ENCODE measurements at places on chromosomes 12 and 14. TPM values are rescaled to one million over a fixed set of nuclear protein-coding genes. Genes with fewer than 3 reads are reported as not detected.

SYNDIG1L gene
- not detected for polyA plus RNA-seq

SUPT16H gene
- 90.5 TPM for polyA plus RNA-seq

GPR68 gene
- 5.8 TPM for polyA plus RNA-seq

ERP27 gene
- polyA plus RNA-seq = not detected

MYH6 gene
- polyA plus RNA-seq = not detected

BEST3 gene
- polyA plus RNA-seq = not detected

PTPN21 gene
- polyA plus RNA-seq = 0.62 TPM

RASSF9 gene
- not detected for polyA plus RNA-seq

KRT71 gene
- not detected for polyA plus RNA-seq

NTF3 gene
- not detected for polyA plus RNA-seq

TAS2R31 gene
- polyA plus RNA-seq = not detected

CARMIL3 gene
- 0.07 TPM for polyA plus RNA-seq

GRIP1 gene
- 0.67 TPM for polyA plus RNA-seq

Measured in K562 (cell line).